ENCODE measurements at places on chromosomes 3 and 15.

GRCh38 chr3:106172101-106172500 is 303.3 kb upstream of the CBLB start:
- no peak for DNase-seq

GRCh38 chr15:36884936-36885635 is 215.3 kb downstream of the MEIS2 start:
- no peak for DNase-seq

GRCh38 chr3:95335517-95335916 is 1272.7 kb downstream of the NSUN3 start:
- no peak for DNase-seq

DNA sequence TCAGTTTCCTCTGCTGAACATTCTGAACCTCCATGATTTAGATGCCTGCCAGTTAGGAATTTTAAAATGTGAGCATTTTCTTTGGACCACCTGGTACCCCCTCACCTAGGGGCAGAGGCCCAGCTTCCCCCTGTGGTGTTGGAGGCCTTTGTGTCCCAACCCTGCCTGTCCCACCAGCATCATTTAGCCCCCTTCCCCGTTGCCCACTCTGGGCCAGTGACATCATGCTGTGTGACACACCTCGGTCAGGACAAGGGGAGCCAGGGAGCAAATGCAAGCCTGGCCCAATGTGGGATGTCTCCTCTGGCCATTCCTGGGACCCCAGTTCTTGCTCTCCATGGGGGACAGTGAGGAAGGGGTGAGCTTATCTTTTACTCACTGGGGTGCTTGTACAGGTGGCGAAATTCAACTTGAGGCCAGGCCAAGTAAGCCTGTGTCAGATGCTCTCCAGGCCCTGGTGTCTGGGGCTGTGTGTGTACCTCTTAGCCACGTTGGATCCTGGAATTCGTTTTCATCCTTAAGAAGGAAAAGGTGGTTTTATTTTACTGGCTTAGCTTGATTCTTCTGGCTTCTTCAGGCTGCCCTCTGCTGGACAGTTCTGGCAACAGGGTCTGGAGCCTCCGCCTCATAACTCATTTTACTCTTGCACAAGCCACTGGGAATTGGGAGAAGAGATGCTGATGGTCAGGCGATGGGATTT is 49.7 kb upstream of the MYZAP start:
- peak; percentile 84 for DNase-seq

- DNase-seq, result peak; percentile 49
These were observed 37.9 kb downstream of the CLK3 start for GRCh38 chr15:74653426-74654102.

- peak; percentile 96 for DNase-seq
These were observed 26.1 kb upstream of the CSPG4 start for GRCh38 chr15:75738647-75739325.

DNA sequence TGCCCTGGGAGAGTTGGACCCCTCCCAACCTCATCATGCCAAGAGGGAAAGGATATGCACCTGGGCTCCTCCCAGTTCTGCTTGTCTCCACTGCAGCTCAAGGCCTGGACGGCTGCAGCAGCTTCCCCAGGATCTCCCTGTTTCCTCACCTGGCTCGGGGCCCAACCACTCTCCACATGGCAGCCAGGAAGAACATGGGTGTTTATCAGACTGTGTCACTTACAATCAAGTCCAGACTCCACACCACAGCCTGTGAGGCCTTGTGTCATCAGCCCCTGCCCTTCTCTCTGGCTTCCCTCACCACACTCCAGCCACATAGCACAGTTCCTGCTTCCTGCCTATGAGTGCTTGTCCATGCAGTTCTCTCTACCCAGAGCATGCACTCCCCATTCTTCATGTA is 534.4 kb downstream of the EPHB1 start:
- DNase-seq, result no peak

DNA sequence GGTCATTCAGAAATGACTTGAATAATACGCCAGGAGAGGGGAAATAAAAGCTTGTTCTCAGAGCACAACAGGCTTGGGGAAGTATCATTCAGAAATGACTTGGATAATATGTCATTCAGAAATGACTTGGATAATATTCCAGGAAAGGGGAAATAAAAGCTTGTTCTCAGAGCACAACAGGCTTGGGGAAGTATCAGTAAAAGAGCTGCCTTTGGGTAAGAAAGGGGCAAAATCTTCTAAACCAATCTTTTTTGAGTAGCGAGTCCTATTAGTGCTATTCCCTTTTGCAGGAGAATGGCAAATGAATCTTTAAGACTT is 20.9 kb downstream of the GABRR3 start:
- no peak for DNase-seq

GRCh38 chr3:47890126-47890827 is 87.3 kb downstream of the DHX30 start:
- no peak for DNase-seq

DNA sequence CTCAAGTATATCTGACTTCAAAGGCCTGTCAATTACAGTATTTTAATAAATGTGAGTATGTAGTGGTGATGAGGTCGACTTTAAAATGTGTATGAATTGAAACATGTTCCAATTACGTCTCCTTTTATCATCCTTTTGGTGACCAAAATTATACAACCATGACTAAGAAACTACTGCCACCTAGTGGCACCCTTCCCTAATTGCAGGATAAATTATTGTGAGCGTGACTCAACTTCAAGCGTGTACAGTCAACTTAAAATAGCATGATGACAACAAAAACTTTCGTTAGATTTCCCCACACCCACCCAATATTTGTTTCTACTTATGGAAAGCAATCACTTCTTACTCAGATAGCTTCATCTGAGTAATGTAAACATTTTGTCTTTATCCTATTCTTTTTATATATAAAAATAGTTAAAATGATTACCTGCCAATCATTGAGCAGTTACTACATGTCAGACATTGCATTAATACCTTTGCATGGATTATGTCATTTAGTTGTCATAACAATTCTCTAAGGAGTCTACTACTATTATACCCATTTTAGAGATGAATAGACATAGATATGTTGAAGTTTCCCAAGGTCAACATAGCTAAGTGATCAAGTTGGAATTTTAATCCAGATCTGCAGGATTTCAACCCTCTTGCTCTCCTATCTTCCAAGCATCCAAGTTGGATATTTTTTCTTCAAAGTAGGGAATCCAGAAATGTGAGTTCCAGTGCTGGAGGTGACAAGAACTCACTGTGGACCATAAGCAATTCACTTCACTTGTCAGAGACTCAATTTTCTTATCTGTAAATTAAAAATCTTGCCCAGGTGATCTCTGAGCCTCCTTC is 106.0 kb downstream of the MEX3B start:
- DNase-seq, result peak; percentile 76

GRCh38 chr3:124282751-124283651 is 291.1 kb upstream of the ROPN1 start:
- peak; percentile 17 for DNase-seq

DNA sequence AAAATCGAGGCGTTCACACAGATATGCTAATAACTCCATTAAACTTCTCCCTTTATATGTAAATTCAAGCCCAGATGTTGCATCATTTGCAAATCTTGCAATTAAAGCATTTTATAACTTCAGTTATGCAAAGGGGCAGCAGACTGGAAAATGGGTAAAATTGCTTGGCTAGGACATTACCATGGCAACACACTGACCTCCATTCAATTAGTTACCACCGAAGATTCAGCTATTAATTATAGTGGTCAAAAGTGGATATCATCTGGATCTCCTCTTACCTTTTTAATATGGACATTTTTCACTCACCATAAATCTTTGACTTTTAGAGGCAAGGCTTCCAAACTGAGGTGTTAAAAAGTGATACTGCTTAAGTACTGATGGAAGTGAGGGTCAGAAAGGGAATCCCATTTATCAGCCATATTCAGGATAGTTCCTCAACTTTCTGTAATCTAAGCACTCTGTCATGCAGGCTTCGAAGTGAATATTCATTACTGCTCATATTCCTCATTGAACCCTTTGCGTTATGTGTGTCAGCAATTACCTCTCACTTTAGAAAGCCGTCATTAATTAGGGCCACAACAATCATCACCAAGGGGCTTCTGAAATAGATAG is 386.2 kb upstream of the ROBO2 start:
- DNase-seq, result no peak

DNA sequence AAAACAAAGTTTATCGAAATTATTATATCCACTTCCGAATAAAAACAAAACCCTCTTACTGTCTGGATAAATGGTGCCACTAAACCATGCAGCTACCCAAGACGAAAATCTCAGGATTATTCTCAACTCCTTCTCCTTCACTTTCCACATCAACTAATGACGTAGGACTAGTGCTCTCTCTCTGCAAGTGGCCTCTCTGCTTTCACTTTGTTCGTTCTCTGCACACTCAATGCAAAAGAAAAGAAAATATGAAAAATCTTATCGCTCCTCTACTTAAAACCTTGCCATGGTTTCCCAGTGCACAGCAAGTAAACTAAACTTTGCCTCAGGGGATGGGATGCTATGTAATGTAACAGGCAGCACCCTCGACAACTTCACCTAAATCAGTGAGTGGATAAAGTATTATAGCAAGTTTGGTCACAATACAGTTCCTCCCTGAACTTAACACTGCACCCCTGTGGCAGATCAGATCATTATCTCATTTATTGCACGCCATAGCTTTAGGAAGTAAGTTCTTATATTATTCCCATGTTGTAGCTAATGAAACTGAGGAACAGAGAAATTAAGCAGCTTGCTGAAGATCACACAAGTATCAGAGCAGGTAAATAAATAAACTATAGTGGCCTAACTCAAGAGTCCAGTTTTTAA is 262.7 kb upstream of the GADL1 start:
- DNase-seq, result peak; percentile 29

DNA sequence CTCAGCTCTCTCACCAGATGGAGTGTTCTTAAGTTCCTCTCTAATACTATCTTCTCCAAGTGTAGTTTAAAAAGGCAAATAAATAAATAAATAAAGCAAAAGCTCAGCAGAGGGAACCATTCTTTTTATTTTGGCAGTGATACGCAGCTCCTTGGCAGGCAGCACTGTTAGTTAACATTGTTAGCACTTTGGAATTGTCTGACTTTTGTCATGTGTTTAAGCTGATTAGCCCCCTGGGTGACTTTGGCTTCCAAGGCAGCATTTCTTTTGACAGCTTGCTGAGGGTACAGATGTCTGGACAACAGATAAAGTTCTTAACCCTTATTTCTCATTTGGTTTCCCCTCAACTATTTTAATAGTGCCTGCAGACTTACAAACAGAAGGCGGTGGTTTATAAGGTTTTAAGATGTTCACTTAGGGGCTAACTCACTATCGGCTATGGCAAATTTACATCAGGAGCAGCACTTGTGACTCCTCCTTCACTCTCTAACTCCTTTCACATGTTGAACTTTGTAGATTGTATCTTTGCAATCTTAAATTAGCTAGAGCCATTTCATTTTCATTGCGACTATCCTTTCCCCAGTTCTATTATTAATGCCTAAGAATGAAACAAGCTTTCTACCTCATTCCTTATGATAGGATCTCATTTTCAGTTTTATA is 213.4 kb downstream of the ZBBX start:
- DNase-seq, result no peak

All from trophoblast cell (in vitro differentiated cells and primary cell).